Skin of body (tissue), 3 donors: ENCODE measurements at places on chromosomes 2 and 18. TPM values are rescaled to one million over a fixed set of nuclear protein-coding genes. Genes with fewer than 3 reads are reported as not detected.

Gene LYG2
- 16.5 TPM for total RNA-seq

Gene G6PC2
- not detected for total RNA-seq

GRCh38 chr2:100878000-100878791, 58.3 kb downstream of the NPAS2 start:
- DNase-seq: no peak

DNA sequence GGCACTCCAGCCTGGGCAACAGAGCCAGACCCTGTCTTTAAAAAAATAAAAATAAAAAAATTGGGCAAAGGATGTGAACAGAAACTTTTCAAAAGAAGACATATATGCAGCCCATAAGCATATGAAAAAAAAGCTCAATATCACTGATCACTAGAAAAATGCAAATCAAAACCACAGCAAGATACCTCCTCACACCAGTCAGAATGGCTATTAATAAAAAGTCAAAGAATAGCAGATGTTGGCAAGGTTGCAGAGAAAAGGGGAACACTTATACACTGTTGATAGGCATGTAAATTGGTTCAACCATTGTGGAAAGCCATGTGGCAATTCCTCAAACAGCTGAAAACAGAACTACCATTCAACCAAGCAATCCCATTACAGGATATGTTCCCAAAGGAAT, 204.1 kb upstream of the SRD5A2 start:
- no peak for DNase-seq
